ENCODE measurements at places on chromosomes 7 and 10.

- peak; percentile 57 for DNase-seq
These were observed 2.7 kb upstream of the PDGFA start for GRCh38 chr7:522071-522950.

DNA sequence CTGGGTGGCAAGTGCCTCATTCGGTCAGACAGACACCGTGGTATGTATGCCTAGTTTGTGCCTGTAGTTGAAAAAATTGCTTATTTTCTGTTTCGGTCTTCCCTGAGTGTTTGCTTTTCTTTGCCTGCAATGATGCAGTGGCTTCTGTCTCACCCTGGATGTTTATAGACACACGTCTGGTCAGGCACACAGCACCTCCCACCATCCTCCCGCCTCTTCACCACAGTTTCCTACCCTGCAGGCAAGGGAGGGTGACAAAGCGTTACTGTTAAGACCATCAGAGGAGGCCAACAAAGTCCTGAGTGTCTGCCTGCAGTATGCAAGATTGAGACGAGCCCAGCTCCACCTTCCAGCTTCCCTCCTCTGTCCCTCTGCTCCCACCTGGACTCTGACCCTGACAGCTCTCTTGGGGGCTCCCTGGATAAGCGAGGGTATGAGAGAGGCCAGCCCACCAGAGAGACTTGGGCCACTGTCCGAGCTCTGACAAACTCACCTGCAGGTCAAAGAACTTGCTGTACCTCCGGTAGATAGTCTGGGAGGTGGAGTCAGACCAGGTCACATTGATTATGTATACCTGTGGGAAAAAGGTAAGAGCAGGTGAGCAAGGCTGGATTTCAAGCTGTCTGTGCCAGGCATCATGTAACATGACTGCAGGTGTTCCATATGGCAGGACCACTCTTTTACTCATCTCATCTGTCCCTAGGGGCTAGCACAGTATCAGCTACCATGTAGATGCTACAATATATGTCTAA is 54.4 kb downstream of the SH3PXD2A start:
- no peak for DNase-seq

- no peak for DNase-seq
These were observed 27.5 kb downstream of the LRRC27 start for GRCh38 chr10:132359305-132360040.

DNA sequence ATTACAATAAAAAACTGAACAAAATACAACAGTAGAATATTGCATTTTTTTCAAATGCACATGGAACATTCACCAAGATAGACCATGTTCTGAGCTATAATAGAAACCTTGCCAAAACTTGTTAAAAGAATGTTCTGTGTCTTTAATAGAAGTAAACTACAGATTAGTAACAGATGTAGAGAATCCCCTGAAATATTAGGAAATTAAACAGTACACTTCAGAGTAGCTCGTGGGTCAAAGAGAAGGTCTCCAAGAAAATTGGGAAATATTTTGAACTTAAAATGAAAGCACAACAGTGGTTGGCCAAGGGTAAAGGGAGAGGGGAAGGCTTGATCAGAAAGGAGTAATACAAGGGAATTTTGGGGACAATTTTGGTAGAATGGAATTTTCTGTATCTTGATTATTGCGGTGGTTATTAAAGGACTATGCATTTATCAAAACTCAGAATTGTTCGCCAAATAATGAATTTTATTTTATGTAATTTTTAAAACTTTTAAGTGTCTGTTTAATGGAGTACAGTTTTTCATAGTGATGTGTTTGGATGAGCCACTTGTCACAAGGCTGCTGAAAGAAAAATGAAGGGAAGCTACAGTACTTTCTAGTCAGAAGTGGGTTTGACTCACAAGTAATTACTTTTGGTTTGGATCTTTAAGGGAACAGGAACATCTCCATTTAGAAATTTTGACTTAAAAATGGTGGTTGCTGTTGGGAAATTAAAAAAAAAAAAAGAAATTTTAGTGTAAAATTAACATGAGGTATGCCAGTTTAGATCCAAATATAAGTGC is 10.2 kb downstream of the PLEKHA8 start:
- DNase-seq: no peak

DNA sequence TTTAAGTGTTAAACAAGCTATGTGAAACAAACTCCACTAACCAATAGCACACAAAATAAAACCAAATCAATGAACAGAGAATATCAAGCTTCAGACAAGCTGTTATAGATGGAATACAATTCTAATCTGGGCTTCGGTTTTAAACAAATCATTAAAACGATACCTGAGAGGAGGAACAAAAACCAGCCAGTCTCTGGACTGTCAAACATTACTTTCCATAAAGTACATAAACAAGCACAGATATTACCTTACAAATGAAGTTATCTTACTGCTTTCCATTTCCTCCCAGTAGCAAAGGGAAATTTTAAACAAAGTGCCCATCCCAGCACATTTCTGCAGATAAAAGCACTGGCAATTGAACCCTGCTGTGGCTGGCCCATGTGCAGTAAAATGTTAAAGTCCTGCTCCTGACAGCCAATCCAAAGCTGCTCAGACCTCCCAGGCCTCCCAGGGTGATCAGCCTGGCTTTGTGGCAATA is 128.0 kb downstream of the NRCAM start:
- DNase-seq: no peak

GRCh38 chr7:20172736-20173334 is 44.3 kb downstream of the MACC1 start:
- DNase-seq: peak; percentile 62

DNA sequence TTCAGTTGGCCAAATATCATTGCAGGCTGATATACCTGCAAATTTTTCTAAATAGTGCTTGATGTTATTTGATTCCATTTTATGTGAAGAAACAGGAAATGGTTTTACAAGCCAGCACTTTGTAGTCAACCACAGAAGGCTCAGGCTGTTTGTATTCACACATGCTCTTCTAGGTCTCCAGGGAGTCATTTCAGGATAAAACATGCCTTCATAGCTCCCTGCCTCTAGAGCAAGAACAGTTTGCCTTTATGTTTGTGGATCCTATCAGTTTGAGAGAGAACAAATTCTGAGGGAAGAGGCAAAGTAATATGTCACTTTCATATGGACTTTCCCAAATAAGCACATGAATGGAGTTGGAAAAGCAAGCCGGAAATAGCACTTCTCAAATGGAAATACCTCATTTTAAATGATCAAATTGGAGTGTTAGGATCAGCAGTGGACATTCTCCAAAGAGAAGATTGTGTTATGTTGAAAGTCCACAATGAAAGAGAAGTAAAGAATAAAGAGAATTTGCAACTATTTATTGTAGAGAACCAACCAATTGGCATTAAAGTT is 277.6 kb downstream of the KCND2 start:
- peak; percentile 18 for DNase-seq

DNA sequence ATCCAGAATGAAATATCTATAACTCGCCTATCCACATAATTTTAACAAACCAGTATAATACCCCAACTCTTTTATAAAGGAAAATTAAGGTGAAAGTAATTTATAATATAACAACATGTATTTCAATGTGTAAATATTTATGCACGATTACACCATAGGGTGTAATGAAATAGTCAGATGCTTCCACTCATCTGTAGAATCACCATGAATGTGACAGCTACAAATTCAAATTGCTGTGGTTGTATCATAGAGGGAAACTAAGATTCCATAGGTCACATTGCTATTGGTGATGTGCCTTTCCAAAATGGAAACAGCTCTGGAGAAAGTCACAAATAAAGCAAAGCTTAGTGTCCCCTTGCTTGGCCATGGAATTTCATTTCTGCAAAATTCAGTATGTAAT is 95.7 kb downstream of the CPED1 start:
- DNase-seq: peak; percentile 36

DNA sequence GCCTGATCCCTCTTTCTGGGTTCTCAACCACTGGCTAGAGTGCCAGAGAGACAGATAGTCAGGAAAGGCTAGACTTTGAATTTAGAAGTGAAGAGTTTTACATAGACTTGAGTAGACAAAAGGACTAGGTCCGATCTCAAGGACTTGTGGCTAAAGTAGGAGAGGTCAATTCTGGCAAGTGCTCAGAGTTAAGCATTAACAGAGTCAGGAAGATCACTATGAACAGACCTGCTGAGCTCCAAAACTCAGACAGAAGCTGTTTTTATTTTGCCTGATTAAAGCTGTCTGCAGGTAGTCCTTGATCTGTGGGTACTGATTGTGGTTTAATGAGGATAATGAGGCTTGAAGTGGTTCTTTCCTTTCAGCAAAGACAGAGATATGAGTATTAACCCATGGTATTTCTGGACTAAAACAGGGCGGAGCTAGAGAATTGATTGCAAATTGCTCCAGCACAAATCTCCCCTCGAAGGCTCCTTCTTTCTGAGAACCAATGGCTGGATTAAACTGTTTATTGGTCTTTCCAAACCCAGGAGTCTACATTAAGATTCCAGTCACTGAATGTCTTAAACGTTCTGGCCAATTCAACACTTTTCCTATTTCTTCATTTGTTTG is 423.2 kb downstream of the IPMK start:
- DNase-seq: no peak

DNA sequence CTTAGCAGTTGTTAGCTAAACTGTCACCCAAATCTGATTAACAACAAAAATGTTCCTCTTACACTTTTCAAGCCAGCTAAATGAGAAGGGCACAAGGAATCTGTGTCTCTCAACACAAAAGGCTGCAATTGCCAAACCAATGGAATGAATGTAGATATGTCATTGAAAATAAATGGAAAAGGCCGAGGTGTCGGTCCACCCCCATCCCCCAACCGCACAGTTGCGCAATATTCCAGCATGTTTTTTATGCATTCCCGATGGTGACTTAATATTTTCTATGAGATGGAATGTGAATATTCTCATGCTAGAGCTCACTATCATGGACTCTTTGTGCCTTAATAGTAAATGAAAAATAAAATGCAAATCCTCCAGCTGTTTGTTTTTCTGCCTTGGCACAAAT is 181.6 kb upstream of the LRGUK start:
- peak; percentile 59 for DNase-seq

DNA sequence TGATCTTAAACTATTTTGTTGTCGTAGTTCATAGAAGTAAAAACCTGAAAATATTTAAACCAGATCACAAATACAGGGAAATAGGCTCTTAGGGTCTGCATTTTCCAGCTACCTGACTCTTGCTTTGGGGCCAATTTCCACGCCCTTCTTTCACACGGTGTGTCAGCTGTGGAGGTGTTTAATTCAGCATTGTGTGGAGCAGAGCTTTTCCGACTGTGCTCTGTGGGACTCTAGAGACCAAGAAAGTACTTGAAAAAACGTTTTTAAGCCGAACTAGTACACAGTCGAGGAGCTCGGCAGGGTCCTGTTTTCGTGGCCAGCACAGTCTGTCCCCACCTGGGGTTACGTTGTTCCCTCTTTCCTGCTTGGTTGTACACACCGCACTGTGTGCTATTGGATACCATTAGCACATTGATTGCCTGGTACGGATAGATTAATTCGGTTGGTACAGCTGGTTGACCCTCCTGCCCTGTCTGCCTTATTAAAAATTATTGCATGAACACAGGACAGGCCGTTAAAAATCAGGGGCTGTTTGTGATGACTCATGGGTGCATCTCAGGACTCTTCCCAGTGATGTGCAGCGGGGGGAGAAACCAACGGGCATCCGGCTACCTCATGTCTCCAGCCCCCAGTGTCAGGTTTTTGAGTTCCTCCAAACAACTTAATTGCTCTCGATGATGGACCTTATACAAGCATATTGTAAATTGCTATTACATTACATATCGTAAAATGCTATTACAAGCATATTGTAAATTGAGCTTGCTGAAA is 80.7 kb upstream of the BTBD16 start:
- no peak for DNase-seq

DNA sequence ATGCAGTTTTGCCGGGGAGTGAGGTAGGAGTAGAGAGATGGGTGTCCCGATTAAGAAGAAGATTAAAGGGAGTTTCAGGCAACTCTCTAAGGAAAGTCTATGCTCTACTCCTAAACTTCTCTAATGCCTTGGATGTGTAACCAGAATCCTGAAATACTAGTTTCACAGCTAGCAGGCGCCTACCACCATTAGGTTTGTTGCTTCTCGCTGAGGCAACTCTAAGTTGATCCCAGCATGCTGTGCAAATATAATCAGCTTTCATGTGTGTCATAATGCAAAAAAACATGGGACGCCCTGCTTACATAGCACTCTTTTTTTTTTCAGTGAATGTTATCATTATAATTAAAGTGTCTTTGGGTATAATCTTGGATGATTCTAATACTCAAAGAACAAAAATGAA is 50.4 kb upstream of the FAM3C start:
- no peak for DNase-seq

DNA sequence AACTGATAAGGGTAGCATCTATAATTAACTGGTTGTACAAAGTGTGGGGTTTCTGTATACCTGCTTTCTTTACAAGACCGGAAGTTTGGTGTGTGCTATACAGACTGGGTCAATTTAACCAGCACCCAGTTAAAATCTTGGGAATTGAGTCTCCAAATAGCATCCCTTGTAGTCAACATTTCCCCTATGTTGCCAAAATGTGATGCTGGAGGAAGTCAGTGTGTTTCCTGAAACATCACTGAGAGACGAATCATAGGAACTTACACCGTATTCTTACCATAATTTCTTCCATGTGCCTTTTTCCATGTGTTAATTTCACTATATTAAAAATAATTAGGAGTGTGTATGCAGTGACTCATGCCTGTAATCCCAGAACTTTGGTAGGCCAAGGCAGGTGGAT is 1.7 kb downstream of the AKR1C4 start:
- no peak for DNase-seq

- peak; percentile 93 for DNase-seq
These were observed 44.9 kb downstream of the PPP1R3C start for GRCh38 chr10:91587710-91588638.

DNA sequence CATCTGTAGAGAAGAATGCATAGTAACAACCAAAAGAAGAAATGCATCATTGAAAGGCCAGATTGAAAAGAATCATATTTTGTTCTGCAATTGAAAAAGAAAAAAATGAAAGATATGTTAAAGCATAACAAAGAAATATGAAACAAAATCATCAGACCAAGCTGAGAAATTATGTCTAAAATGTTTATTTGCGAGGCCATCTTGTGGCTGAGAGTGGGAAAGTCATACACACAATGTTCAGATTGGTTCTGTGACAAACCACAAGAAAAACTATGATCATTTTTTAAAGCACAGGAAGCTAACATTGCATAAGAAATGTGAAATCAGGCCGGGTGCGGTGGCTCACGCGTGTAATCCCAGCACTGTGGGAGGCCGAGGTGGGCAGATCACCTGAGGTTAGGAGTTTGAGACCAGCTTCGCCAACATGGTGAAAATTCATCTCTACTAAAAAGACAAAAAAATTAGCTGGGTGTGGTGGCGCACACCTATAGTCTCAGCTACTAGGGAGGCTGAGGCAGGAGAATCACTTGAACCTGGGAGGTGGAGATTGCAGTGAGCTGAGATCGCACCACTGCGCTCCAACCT is 36.6 kb downstream of the ABCB5 start:
- peak; percentile 8 for DNase-seq

DNA sequence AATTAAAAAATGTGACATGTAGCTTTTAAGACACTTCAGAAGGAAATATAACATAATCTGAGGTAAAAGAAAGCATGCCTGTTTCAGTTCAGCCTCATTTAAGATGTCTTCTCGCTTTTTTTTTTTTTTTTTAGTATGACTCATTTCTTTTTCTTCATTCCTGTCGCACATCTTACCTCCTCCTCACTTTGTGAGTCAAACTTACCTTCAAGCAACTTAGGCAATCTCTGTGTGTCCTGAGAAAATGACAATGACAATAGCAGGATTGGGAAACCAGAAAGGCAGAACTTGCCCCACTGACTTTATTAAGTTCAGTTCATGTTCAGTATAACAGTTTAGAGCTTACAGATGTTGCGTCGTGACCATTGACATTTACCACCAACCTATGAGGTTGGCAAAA is 7.7 kb downstream of the PTN start:
- DNase-seq: peak; percentile 10
